ENCODE measurements at places on chromosomes 2 and 18.

DNA sequence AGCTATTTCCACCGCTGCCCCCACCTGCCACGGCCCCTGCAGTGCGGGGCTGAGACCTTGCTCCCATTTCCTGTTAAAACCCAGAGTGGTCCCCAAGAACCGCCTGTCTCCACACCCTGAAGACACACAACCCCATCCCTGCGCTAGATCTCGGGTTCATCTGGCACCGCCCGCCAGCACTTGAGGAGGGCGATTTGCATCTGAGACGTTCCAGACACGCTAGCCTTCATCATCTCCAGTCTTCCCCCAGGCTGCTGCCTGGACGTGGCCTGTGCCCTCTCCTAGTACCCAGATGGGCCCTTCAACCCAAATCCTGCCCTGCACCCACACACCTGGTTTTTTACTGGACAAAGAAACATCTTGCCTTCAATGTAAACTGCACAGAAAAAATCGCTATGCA, 49.8 kb downstream of the SLC66A2 start:
- no peaks in the 10 kb centered on the region for H3K4me1 ChIP-seq
- no peaks in the 10 kb centered on the region for H3K36me3 ChIP-seq
- no peaks in the 10 kb centered on the region for H3K27me3 ChIP-seq
- H3K4me3 ChIP-seq: no peak overlapping the region

- no peak overlapping the region for H3K4me3 ChIP-seq
- no peak overlapping the region for H3K27ac ChIP-seq
- DNase-seq: no peak
- H3K36me3 ChIP-seq: no peaks in the 10 kb centered on the region
- no peaks in the 10 kb centered on the region for H3K4me1 ChIP-seq
- H3K27me3 ChIP-seq: no peaks in the 10 kb centered on the region
Observed at GRCh38 chr2:60067006-60067405, 486.4 kb downstream of the BCL11A start.

DNA sequence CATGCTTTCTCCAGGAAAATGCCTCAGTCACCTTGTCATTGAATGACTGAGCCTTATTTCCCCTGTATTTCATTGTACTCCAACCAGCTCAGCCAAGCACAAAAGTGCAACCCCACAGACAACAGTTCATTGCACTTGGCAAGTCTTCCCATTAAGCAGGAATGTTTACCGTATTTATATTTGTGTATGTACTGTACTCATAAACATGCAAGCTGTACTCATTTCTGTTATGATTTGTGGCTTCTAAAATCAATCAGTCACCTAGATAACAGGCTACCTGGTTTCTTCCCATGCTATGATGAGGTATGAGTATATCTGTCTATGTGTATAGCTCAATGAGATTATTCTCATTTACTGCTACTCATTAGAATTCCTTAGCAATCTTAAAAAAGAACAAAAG, 505.5 kb upstream of the FAM98A start:
- no peaks in the 10 kb centered on the region for H3K27me3 ChIP-seq
- no peak overlapping the region for H3K27ac ChIP-seq
- H3K4me3 ChIP-seq: no peak overlapping the region
- H3K36me3 ChIP-seq: no peaks in the 10 kb centered on the region
- DNase-seq: no peak

DNA sequence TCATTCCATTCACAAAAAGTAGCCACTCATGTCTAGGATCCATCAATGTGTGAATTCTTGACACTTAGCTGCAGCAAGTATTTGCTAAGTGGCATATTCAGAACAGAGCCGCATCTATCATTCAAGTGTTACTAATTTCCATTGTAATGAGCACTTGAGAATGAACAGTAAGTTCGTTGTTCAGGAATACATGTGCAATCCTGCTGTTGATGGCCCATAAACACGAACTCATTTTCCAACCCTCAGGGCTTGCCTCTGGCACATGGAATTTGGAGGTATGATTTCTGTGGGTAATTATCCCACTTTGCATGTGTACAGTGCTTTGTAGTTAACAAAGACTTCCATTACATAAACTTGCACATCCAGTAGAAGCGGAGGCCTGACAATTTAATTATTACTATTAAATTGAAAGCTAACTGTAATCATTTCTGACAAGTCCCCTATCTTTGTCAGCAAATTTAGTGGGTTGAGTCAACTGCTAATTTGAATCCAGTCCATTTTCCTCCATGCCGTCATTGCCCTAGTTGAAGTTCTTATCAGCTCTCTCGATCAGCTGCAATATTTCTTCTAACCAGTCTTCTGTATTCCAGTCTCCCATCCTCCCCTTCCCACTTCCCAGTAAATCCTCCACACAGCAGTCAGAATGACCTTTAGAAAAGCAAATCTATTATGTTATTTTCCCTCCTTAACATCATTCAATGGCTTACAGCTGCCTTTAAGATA, 116.0 kb upstream of the AQP4 start:
- H3K4me1 ChIP-seq: no peaks in the 10 kb centered on the region
- no peak overlapping the region for H3K27ac ChIP-seq
- no peak for DNase-seq
- no peaks in the 10 kb centered on the region for H3K36me3 ChIP-seq
- H3K27me3 ChIP-seq: no peaks in the 10 kb centered on the region

GRCh38 chr2:109168086-109168485, 39.1 kb downstream of the SH3RF3 start:
- no peaks in the 10 kb centered on the region for H3K4me1 ChIP-seq
- no peak overlapping the region for H3K4me3 ChIP-seq
- no peaks in the 10 kb centered on the region for H3K36me3 ChIP-seq

DNA sequence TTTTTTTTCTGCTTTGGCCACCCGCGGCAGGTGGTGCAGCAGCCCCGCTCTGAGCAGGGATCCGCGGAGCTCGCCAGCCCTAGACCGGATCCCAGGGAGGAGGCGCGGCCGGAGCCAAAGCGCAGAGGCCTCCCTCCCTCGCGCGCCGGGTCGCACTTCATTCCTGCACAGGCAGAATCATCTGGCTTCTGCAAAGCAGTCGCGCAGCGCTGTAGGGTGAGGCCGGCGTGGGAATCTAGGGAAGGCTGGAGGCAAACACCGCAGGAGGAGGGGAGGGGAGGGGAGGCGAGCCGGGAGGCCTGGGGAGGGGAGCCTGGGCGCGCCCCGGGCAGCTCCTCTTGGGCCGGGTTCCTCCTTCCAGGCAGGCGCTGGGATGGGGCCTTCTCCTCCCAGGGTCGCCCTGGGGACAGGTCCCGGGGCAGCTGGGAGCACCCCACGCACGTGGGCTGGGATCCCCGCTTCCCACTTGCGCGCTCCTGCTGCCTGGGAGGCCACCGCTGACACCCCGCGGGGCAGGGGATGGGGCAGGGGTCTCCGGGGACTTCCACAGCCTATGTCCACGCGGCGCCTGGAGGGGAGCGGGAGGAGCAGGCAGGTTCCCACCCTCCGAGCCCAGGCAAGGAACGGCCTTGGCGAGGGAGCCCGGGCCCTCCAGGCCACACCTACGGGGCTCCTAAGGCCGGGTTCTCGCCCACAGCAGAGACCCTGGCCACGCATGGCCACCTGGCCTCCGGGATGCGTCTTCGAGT, 45.0 kb downstream of the MBP start:
- peaks cover 78% of the 10 kb centered on the region for H3K4me1 ChIP-seq
- no peak overlapping the region for H3K4me3 ChIP-seq
- peaks cover 11% of the 10 kb centered on the region for H3K36me3 ChIP-seq
- DNase-seq: no peak
- no peak overlapping the region for H3K27ac ChIP-seq

Measured in CD4-positive, alpha-beta memory T cell (primary cell).